Caudate nucleus (tissue), 63 donors: ENCODE measurements at places on chromosomes 2 and 18.

GRCh38 chr2:231884438-231885140 lies 41.6 kb downstream of the NPPC start:
- DNase-seq: no peak

DNA sequence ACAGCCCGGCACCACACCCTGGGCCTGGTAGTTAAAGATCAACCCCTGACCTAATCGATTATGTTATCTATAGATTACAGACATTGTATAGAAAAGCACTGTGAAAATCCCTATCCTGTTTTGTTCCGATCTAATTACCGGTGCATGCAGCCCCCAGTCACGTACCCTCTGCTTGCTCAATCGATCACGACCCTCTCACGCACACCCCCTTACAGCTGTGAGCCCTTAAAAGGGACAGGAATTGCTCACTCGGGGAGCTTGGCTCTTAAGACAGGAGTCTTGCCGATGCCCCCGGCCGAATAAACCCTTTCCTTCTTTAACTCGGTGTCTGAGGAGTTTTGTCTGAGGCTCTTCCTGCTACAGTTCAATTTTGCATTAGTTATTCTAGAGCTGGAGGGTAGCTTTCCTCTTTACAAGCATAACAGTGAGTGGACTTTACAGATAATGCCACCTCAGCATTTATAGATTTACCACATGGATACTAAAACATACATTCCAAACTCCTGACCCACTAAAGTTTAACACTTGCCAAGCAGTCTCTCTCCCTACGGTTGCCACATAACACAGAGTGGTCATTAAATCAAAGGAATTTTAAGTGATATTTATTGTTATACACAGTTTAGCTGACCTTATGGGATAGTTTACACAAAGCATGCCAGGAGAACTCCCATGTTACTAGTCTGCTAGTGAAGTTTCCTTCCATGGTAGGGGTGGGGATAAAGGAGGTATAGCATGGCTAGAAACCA lies 101.0 kb downstream of the EVA1A start:
- no peak for DNase-seq

- DNase-seq: no peak
Measured at GRCh38 chr2:240876035-240876474, 7.4 kb downstream of the AGXT start.

DNA sequence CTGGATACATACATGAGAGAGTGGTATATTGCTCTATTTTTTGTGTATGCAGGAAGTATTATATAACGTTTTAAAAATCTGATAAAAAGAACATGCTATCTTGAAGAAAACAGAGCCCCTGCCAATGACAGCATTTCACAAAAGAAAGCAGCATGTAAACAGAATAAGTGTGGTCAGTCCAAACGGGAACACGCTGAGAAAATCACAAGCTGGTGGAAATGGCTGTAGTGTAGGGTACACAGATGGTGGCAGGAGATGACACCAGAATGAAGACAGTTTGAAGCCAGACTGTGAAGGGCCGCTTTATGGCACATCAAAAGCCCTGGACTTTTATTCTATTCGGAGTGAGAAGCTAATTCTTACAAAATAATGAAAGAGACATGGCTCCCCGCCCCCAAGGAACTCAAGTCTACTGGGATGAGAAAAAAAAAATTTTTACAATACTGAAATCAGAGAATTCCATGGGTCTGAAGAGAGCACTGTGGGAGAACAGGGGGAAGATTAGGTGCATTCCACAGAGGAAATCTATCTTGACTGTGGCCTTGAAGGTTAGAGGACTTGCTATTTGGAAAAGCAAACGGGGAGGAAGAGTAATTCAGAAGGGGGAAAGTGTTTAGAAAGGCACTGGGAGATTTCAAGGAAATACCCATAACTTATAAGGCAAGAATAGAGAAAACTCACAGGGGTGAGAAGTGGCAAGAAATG lies 217.7 kb upstream of the SMAD7 start:
- no peak for DNase-seq

DNA sequence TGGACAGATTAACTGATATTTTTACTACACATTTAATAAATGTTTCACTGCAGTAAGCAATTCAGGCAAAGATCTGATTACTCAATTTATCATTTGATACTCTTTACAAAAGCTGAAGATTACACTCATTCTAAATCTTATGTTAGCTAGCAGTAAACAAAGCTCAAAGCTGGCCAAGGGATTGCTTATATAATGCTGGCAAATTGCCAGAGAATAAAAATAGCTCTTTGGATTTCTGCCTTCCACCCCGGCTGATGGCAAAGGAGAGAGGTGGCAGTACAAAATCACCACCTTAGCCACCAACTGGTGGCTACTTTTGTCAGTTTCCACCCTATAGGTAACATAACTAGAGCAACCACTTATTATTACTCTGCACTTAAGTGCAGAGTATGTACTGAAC lies 320.5 kb downstream of the FSIP2 start:
- DNase-seq: no peak
